Left cardiac atrium (tissue), 4 donors: ENCODE measurements at places on chromosomes 12 and 14. TPM values are rescaled to one million over a fixed set of nuclear protein-coding genes. Genes with fewer than 3 reads are reported as not detected.

Gene TAS2R8
- not detected for total RNA-seq

Gene P2RX2
- total RNA-seq, result not detected

Gene LTB4R
- 2.8 TPM for total RNA-seq

Gene NTS
- total RNA-seq, result 0.21 TPM

Gene GZMB
- 0.73 TPM for total RNA-seq

Gene CTSG
- 2.4 TPM for total RNA-seq

Gene MYF6
- not detected for total RNA-seq

Gene MYO1H
- 2.0 TPM for total RNA-seq

Gene INSM2
- not detected for total RNA-seq

Gene FAM222A
- 21.8 TPM for total RNA-seq

- DNase-seq, result no peak
Observed at GRCh38 chr12:9971181-9971580, at the start of gene CLEC12A. TSS of gene CLEC12A (plus strand) at chr12:9971409. CDS start at chr12:9971597, 188 bp downstream.

GRCh38 chr14:24991821-24992220, 58.1 kb downstream of the STXBP6 start:
- DNase-seq, result no peak

DNA sequence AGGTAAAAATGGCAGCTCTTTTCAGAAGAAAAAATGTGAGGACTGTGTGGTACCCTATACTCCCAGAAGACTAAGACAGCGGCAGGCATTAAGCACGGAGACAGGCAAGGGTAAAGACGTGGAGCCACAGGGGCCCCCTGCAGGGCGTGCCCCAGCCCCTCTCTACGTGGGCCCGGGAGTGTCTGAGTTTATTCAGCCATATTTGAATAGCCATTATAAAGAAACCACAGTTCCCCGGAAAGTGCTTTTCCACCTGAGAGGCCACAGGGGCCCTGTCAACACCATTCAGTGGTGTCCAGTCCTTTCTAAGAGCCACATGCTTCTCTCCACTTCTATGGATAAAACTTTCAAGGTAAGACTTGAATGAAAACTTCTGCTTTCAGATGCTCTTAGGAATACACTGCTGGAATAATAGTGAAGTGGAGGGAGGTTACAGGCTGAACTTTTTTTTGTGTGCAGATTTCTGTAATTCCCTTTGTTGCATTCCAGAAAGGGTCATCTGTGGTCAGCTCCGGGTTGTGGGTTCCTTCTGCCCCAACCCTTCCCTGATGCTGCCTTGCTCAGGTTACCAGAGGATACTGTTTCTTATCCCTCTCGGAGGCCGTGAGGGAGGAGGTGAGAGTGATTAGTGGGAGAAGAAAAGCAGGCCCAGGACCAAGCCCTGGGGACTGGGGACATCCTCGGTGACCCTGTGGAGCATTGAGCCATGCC, 58.4 kb downstream of the SLC25A47 start:
- DNase-seq, result no peak

- DNase-seq, result no peak
Observed at GRCh38 chr14:56854325-56854724, 44.0 kb upstream of the OTX2 start.

- peak; percentile 76 for DNase-seq
Observed at GRCh38 chr14:76937181-76938091, 91.1 kb downstream of the IRF2BPL start.

DNA sequence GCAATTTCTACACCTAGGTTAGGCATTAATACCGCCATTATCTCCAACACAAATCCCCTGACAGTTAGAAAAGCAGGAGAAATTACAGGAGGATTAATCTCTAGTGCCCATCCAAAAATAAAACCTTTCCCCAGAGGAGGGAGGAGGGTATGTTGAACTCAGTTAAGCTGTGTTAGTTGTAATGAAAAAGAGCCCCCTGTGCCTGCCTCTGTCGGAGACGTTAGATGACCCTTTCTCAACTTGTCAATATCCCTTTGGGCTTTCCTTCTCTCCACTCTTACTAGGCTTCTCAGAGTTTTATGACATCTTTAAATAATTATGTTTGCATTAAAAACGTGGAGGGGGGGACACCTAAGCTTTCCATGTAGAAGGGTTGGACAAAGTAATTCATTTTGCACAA, 278.2 kb downstream of the PDZRN4 start:
- no peak for DNase-seq

GRCh38 chr14:95222151-95222631, 64.9 kb upstream of the DICER1 start:
- DNase-seq, result no peak

DNA sequence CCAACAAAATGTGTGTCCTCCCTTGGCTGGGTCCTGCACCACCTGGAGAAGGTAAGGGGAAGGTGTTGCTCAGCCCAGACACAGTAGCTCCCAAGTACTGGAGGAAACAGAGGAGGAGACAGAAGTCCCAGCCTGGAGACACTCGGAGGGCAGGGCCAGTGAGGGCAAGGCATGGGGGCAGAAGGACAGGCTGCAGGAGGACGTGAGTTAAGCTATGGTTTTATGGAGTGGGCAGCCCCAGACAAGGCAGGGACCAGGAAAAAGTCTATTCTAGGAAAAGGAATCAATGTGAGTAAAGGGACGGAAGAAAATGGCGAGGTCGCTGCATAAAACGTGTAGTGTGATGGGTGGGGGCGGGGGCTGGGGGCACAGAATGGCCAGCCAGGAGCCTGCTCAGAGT, 210.1 kb upstream of the DIO3 start:
- DNase-seq, result no peak

- no peak for DNase-seq
Observed at GRCh38 chr12:55925870-55926737, 1.6 kb downstream of the PYM1 start.

DNA sequence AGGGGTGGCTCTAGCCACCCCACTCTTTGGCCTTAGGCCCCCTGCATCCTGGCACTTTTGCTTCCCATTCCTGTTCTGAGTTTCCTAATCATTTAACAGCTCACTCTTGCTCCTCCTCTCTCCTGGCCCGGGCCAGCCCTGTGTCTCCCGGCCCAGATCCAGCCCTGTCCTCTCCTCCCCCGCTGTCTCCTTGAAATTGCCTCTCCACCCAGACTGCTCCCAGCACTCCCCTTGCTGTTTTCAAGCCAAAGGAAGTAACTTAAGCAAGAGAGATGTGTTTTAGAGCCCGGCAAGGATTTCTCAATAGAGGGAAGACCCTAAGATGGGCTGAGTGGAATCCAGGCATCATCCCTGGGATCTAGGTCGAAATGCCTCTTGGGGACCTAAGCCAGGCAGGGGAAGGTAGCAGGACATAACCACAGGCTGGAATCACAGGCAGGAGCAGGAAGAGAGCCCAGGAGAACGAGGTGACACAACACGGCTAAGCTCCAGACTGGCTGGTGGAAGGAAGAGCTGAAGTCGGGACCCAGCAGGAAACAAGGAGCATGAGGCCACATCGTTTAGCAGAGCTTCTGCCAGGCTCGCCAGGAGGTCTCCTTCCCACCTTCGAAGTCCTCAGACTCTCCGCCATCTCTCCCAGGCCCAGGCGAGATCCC, 2.0 kb upstream of the LRP1-AS start:
- DNase-seq, result peak; percentile 82

DNA sequence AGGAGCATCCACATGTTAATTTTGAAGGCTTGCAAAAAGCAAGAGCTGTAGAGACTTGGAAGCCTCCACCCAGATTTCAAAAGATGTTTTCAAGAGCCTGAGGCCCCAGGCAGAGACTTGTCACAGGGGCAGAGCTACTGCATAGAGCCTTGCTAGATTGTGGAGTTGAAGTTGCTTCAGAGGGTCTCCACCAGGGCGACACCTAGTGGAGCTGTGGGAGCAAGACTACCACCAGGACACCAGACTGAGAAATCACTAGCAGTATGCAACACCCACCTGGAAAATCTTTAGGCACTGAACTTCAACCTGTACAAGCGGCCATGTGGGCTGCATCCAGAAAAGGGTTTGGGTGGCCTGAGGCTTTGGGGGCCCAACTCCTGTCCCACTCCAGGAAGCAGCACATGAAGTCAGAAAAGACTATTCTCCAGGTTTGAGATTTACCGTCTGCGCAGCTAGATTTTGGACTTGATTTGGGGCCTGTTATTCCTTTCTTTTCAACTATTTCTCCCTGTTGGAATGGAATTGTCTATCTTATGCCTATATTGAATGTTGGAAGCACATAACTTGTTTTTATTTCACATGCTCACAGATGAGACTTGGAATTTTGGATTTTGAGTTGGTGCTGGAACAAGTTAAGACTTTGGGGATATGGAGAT, 508.6 kb downstream of the FLRT2 start:
- peak; percentile 29 for DNase-seq

- DNase-seq, result peak; percentile 51
Observed at GRCh38 chr12:132622437-132623071, 4.0 kb downstream of the P2RX2 start.

DNA sequence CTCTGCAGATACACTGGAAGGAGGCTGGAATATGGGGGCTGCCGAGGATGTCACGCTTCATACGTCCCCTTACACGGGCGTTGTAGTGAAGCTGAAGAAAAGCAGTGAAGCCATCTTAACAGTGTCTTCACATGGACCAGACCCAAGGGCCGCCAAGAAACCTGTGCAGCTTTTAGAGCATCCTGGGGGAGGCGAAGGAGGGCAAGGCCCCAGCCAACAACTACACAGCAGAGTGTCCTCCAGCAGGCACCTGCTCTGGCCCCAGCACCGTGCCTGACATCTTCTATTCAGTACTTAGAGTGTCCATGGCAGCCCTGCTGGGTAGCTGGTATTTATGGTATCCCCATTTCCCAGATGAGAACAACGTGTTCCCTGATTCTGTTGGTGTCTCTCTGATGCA, 48.9 kb upstream of the RIN3 start:
- DNase-seq, result no peak

GRCh38 chr14:36439766-36440165, 80.3 kb downstream of the NKX2-1 start:
- DNase-seq, result no peak

DNA sequence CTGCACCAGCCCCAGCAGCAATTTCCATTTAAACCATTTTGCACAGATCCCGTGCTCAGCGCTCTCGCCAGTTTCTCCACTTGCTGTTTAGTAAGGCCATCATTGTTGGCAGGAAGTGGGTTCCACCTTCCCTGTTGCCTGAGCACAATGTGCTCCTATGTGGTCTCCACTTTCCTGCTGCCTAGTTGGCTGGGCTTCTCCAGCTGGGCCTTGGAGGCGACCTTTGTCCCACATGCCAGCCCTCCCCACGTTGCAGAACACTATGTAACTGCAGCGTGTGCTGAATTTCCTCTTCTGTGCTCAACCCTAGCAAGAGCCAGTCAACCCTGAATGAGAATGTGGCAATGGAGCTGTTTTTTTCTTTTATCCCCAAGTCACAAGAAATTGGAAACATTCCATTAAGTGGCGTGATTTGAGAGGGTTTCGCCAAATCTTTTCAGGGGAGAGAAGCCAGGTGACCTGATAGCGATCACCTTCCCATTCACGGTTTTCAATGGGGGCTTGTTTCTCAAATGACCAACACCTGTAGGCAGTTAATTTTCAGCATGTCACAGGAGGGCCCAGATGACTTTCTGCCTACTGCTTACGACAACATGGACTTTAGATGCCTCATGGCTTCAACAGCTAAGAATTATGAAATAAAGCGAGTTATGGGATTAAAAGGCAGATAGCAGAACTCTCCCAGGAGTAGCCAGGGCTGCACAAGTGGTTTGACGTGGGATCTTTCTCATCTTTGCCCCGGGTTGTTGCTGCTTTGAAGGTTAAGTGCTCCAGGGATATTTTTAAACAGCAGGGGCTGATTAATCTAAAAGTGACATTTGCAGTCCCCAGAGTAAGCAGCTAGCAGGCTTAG, at the start of gene ACACB:
ACACB (plus strand) TSS at position 830 of the 853 bp plus-strand sequence. CDS start 22,819 bp downstream, outside the sequence.
- peak; percentile 67 for DNase-seq

DNA sequence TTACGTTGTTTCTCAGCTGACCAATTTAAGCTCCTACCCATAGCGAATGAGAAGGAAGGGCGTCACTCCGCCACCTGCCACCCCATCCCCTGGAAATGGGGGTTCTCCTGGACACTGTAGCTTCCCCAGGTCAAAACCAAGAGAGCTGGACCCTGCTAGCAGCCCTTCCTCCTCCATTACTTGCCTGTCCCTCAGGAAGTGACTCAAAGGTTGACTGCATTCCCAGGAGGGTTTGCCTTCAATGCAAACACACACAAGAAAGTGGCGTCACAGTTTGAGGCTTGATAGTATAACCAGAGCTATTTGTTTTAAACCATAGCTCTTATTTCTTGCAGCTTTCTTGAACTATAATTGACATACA, 79.1 kb downstream of the KCNK13 start:
- no peak for DNase-seq

DNA sequence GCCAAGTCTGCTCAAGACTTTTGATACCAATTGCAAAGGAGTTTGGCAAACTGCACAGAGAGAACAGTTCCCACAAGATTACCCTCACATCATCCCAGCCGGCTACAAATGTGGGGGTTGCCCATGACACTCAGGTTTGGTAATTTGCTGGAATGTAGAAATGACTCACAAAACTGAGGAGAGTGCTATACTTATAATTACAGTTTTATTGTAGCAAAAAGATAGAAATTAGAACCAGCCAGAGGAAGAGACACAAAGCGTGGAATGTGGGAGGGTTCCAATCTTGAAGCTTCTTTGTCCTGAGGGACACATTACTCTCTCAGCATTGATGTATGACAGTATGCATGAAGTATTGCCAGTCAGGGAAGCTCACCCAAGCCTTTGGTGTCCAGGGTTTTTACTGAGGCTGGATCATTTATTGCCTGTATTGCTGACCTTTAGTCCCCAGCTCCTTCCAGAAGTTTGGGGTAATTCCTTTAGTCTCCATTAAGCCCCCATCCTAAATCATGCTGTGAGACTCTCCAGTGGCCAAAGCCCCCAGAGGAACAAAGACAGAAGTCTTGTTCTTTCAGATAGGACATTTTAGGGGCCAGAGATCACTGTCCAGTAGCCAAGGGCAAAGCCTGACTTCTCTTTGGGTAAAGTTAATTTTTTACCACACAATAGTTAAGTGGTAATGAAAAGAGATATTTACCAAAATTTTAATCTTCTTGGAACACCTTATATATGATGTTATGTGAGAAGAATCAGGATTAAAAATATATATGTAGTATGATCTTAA, 9.9 kb downstream of the TBK1 start:
- DNase-seq, result peak; percentile 33

DNA sequence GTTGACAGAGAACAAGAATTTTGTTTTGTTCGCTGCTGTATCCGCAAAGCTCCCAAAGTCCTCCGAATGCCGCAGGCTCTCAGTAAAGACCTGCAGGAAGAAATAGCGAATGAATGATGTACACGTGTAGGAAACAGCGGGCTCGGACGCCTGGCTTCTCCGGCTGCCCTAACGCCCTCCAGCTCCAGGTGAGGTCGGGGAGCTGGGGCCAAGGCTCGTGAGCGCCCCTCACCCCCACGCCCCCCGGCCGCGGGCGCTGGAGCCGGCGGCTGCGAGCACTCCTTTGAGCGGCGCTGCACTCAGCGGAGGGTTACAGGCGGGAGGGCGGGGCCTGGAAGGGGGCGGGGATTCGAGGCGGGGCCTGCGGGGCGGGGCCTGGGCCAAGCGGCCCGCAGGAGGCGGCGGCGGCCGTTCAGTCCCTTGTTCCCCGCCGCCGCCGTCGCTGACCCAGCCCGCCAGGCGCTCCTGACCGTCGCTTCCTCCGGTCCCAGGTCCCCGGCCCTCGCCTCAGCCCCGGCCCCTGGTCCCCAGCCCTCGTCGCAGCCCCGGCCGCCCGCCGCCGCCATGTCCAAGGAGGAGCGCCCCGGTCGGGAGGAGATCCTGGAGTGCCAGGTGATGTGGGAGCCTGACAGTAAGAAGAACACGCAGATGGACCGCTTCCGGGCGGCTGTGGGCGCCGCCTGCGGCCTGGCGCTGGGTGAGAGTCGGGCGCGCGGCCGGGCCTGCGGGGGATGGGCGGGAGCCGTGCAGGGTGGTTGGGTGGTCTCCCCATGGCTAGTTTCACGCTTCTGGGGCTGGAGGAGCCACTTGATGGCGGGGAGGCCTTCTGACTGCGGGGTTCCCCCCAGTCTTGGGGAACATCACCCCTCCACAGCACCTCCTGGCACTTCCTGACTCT, at the start of gene AACS:
AACS (plus strand) TSS at position 415 of the 898 bp plus-strand sequence; CDS start at position 565, 150 bp downstream.
- peak; percentile 81 for DNase-seq

- DNase-seq, result no peak
Observed at GRCh38 chr12:82688035-82688501, 1.4 kb downstream of the TMTC2 start.
